Occipital lobe (tissue), 3 donors: ENCODE measurements at places on chromosomes 4 and X. TPM values are rescaled to one million over a fixed set of nuclear protein-coding genes. Genes with fewer than 3 reads are reported as not detected.

DNA sequence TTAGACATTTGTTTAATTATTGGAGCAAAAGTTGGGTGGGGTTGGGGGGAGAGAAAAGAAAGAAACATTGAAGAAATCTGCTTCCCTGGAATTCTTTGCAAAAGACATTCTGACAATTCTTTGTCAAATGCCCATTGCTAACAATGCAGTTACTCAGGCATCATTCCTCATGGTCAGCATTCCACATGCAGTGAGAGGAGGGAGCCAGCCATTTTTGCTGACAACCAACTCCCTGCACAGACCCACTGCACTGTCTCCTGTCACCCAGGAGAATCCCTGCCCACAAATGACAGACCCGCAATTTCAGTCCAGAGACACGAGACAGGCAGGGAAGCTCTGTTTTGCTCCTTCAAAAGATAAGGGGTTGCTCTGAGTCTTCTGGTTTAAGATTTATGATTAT lies 985.1 kb upstream of the SLIT2 start:
- DNase-seq, result no peak

GRCh38 chrX:44873415-44874276 lies 658 bp downstream of the KDM6A start:
- peak; percentile 7 for DNase-seq

DNA sequence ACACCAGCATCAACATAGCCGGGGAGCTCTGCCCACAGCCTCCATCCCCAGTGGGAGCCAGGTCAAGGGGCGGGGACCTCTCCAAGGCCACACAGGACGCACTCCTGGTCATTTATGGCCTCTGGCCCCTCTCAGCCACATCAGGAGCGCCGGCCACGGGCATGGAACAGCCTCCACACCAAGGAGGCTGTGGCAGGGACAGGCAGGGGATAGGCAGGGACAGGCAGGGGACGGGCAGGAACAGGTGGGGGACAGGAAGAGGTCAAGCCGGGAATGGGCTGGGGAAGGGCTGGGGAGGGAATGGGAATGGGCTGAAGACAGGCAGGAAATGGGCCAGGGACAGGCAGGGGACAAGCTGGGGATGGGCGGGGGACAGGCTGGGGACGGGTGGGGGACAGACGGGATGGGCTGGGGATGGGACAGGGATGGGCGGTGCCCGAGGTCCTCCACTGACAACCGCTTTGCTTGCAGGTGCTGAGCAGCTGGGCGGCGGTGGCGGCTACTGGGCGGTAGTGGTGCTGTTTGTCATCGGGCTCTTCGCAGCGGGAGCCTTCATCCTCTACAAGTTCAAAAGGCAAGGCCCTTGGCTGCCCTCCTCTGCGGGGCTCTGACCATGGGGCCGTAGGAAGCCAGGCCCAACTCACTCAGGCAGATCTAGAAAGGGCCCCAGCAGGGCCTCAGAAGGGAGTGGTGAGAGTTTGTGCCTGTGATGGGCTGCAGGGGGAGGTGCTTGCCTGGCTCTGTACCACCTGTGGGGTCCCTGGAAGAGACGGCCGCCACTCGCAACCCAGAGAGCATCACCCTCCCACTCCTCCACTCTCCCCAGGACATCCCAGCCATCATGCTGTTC lies 205.6 kb downstream of the AFAP1 start:
- DNase-seq, result no peak

Gene PPP3CA
- total RNA-seq, result 159 TPM

Gene SAGE1
- not detected for total RNA-seq
